ENCODE measurements at places on chromosomes 12 and 14.
A peak's percentile ranks its signal among the peaks of the same experiment; 100 is the strongest.

GRCh38 chr14:81245771-81246170, 25.0 kb upstream of the GTF2A1 start:
- no peak for DNase-seq

GRCh38 chr12:121839993-121840761, 18.5 kb downstream of the HPD start:
- DNase-seq, result no peak

DNA sequence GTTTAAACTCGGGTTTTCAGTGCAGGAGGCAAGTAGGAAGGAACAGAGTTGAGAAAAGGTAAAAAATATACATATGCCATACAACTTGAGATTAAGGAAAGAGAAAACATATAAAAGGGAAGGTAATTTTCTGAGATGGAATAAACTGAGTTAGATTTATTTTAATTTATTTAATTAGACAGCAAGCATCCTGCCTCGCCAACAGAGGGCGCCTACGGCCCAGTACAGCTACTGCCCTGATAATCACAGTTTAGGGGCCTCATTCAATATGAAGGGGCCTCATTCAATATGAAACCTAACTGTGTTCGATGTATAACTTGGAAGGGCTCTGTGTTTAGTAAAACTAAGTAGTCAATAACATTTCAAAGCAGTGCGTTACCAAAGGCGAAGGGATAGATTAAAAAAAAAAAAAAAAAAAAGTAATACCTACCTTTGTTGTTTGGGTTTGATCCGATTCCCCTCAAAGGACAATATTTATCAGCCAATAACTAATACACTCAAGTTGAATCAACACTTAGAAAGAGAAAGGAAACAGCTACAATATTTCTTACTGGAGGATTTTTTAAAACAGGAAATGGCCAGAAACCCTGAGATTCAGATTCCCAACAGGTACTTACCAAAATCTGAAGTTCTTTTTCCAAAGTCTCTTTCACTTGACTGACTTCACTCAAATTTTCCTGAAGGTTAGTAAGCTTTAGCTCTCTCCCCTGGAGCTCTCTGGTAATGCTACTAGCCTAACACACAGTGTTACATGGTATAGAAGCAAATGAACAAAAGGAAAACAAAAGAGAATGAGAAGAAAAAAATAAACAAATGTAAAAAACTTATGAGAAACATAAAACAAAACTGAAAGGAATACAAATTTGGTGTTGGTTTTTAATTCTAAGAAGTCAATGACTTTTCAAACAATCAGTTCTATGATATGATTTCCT, 70.0 kb upstream of the VPS33A start:
- peak; percentile 11 for DNase-seq

GRCh38 chr14:58844544-58844943, 206.8 kb downstream of the DACT1 start:
- DNase-seq, result no peak

- DNase-seq, result no peak
Observed at GRCh38 chr12:116808113-116809105, 70.3 kb downstream of the RNFT2 start.

DNA sequence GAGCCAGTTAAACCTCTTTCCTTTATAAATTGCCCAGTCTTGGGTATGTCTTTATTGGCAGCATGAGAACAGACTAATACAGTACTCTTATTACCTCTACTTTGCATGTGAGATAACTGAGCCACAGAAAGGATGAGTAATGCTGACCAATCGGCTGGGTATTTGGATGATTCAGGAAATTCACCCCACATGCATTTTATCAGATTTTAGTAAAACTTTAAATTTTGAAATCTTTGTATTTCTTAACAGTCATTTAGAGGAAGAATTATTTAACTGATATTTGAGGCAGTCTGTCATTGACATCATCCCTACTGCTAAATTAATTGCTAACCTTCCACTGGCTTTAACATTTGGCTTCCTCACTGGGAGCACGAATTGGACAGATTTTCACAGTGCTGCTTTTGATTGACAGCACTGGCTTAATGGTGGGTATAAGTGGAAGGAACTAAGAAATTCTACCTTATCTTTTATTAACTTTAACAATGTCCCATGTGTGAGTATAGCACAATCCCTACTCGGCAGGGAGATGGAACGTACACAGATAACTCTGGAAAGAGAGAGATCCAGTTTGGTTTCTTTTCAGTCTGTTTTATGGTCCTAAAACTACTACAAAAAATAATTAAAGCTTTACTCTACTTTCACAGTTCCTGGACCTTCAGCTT, 261.0 kb downstream of the DACT1 start:
- no peak for DNase-seq

GRCh38 chr14:39228509-39229221, 5.0 kb upstream of the MIA2 start:
- no peak for DNase-seq

GRCh38 chr12:58976146-58976545, 55.8 kb upstream of the LRIG3 start:
- no peak for DNase-seq

GRCh38 chr12:10027311-10027710, 3.2 kb upstream of the CLEC9A start:
- no peak for DNase-seq

DNA sequence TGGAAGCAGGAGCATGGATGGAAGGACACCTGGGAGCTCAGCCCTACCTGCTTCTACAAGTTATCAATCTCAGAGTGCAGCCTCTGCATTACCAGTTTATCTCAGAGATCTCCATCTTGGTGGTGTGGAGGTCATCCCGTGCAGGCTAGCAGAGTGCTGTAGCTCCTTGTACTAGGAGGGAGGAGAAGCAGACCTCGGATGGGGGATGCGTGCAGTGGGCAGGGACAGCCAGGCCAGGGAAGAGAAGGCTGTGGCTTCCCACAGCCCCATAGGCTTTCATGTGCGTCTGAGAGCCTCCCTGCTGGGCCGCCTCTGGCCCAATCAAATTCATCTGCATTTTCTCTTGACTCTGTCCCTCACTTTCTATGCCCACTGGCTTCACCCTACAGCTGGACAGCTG, 8.8 kb upstream of the KRT82 start:
- DNase-seq, result no peak

DNA sequence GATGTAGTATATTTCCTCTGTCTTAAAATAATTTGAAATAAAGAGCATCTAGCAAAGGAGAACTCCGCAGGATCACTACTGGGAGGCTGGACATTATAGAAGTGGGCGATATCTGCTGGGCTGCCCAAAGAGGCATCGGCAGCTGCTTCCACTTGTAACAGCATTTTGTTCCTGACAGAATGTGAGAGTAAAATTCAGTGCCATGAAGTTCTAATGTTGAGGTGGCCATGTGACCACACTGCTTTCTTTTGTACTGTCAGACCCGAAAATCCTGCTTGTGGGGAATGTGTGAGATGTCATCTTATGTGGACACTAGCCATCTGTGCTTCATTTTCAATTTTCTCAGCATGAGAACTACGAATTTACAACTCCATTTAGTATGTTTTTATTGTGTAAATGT, 151.9 kb downstream of the ACSS3 start:
- DNase-seq, result no peak

DNA sequence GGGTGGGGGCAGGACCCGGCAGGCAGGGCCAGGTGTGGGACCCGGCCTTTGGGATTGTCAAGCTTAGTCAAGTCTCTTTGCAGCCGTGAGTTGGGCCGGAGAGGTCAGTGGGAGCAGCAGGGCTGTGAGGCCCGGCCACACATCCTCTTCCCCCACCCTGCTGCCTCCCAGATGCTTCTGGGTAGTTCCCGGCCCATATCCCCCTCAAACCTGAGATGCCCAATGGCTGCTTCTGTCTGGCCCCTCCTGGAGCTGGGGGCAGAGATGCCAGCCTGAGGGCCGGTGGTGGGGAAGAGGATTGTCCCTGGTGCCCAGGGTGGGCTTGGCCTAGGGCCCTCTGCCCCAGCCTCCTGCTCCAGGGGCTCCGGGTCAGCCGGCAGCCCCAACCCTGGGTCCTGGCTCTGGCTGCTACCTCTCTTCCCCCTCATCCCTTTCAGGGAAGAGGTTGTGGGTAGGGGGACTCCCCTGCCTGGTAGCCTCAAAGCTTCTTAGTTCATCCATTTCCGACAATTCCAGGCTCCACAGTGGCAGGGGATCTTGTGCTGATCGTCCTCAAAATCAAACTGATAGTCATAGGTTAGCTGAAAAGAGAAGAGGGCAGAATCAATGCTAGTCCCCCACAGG, 2.8 kb upstream of the PRKAG1 start:
- DNase-seq, result no peak

DNA sequence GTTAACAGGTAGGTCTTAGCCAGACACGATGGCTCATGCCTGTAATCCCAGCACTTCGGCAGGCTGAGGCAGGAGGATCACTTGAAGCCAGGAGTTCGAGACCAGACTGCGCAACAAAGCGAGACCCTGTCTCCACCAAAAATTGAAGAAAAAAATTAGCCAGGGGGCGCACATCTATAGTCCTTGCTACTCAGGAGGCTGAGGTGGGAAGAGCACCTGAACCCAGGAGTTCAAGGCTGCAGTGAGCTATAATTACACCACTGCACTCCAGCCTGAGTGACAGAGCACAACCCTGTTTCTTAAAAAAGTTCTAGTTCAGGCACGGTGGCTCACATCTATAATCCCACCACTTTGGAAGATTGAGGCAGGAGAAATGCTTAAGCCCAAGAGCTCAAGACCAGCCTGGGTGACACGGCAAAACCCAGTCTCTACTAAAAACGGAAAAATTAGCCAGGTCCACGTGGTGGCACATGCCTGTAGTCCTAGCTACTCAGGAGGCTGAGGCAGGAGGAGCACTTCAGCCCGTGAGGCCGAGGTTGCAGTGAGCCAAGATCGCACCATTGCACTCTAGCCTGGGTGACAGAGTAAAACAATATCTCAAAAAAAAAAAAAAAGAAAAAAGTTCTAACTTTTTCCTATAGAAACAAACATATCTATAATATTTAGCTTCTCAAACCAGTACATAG, 9.1 kb downstream of the BAZ1A start:
- no peak for DNase-seq

DNA sequence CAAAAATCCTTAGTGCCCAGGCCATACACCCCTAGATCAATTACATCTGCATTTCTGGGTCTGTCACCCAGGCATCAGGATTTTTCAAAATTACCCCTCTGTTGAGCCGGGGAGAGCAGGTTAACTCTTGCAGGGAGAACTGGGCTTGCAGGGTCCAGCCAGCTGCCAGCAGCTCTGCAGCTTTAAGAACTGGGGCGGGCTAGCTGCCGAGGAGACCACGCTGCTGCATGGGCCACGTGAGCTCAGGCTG, at the start of gene DGLUCY:
TSS of gene DGLUCY (plus strand) at position 245 of the 250 bp plus-strand sequence. CDS start 46,222 bp downstream, outside the sequence.
- DNase-seq, result peak; percentile 93

GRCh38 chr12:121781484-121781997, 11.9 kb downstream of the RHOF start:
- no peak for DNase-seq

GRCh38 chr14:33945210-33946088, 5.4 kb downstream of the EGLN3 start:
- DNase-seq, result no peak

- no peak for DNase-seq
Observed at GRCh38 chr12:26092346-26093105, 32.3 kb downstream of the BHLHE41 start.

- DNase-seq, result no peak
Observed at GRCh38 chr14:38828183-38828827, 274.7 kb downstream of the SEC23A start.

GRCh38 chr12:65229441-65229840, 49.0 kb upstream of the MSRB3 start:
- DNase-seq, result no peak

DNA sequence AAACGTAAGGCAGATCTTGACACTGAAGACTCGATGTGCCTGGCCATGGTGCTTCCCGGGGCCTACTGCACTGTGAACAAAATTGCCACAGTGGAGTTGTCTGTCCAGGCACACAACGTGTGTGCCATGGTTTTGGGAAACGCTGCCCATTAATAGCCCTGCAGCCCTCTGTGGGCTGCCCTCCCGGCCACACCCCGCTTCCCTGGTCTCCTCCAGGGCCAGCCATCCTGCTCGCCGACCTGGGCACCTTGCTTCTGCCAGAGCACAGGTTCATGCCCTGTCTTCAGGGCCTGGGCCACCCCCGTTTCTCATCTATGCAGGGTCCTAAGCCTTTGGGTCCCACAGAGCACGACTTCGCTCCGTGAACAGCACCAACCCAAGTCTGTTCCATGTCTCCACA, 18.9 kb downstream of the MEG3 start:
- DNase-seq, result no peak

DNA sequence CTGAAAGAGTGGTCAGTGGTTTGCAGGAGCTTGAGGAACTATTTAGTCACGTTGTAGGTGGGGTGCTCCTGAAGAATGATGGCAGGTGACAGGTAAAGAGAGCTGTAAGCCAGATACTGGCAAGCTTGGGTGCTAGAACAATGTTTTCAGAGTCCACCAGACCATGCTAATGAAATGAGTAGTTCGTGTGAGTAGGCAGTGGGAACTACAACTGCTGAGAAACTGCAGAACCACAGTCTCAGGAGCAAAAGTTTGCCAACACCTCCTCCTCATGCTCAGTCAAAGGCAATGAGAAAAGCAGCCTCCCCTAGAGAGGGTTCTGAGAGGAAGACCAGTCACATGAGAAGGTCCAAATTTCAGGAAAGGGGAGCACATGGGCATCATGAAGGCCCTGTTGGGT, 91.3 kb downstream of the PRKD1 start:
- no peak for DNase-seq

- DNase-seq, result no peak
Observed at GRCh38 chr14:64792871-64793560, 86.7 kb downstream of the SPTB start.
